ENCODE measurements at places on chromosomes 3 and 15.

DNA sequence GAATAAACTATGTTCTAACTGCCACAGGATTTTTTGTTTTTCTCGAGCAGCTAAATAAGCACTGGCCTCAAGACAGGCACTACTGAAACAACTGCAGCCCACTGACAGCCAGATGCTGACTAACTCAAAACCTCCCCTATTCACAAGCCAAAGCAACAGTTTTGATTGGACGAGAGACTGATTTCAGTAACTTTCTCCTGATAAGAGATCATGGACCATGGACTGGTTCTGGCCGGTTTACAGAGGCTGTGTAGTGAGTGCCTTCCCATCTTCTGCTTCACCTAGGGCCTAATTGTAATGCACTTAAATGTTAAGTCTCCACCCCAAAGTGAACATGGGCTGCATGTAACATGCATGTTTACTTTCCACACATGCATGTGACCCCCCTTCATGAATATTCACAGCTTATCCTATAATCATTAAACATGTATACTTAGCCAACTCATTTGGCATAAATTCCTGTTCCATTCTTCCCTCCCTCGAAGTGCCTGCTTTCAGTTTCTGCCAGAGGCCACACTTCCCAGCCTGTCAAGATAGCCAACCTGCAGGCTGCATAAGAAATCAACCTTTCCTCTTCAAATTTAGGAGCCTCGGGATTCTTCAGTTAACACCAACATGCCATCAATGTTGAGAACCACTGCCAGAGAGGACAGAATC lies 108.2 kb downstream of the ULK4 start:
- no peak for DNase-seq

DNA sequence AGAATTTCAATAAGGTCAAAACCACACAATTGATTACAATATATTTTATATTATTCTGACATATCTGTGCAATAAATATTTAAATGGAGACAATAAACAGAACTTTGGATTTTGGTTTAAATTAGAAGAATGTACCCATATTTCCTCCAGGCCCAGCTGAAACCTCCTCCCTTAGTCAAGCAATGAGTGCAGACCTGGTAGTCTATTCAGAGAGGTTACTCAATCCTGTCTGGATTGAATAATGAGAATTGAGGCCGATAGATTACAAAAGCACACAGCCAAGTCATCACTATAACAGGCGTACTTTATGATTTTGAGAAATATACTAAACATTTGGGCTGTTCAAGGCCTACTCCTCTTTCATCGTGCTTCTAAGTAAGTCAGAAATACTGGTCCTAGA lies 114.5 kb upstream of the STRIT1 start:
- DNase-seq: no peak

DNA sequence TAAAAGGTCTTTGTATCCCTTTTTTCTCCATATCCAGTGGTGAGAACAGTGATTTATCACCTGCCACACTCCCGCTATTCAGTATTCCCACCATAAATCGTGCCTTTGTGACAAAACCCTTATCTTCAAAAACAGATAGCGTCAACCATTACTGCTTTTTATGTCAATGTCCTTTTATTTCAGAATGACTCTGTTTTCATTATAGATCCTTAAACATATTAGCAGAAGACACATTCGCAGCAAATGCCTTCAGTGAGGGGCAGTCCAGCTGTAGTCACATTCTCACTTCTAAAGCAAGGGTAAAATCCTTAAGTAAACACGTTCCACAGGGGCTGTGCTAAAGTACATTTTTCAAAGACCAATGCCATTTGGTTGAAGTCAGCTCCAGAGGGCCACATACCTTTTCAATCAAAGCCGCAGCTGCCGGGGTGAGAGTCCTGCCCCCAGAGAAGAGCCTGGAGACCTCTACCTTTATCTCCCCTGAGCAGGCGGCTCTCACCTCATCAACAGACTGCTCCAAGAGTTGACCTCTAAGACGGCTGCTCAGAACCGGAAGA lies 53.4 kb downstream of the PDZRN3 start:
- DNase-seq: no peak

DNA sequence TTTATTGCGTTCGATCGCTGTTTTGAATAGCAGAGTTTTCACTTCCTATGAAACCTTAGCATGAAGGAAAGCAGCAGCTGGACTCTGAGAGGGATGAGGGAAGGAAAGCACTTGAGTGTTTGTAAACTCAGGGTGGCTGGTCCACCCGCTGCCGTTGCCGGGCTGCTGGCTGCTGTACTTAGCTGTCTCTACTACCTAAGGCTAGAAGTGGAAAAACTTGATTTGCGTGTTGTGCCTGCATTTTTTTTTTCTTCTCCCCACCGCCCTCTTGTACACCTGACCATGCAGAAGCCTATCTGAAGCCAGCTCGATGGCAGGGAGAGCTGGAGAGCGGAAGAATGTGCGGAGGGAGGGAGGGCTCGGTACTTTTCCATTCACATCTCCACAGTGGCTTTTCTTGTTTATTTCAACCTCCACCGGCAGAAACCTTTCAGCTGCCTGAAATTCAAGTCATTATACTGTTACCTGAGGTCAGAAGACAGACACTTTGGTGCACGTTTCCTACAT lies 4.8 kb upstream of the BCL6 start:
- DNase-seq: no peak

DNA sequence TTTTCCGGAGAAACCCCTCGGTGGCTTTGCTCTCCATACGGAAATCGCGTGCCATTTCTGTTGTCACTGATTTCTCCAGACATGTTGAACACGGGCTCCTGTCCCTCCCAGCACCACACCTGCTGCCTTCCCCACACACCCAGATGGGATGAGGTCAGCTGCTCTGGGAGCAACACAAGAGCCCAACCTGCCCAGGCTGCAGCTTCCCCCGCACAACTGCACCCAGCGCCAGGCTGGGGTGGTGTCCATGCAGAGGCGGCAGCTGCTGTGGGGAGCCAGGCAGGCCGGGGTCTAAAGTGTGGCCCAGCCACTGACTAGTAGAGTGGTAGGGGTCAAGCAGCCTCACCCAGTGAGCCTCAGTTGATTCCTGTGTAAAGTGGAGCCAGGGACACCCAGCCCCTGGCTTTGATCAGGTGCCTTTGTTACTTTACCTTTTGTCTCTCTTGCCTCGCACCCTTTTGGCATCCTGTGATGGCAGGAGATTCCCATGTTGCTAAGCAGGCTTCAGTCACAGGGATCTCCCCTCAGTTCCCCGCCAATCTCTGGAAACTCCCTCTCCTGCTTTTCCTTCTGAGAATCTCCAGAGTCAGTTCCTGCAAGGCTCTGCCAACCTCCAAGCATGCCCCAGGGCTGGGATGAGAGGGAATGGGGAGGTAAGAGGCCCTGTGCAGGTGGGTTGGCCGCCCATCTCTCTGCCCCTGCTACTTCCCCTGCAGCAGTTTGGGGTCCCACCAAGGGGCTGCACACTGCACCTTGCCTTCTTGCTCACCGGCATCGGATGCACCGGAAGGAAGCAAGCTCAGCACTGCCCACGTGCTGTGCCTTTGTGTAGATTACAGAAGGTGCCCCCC lies 91.8 kb upstream of the ALDH1A3 start:
- no peak for DNase-seq
